GM06990 (cell line): ENCODE measurements at places on chromosomes 11 and 22.

DNA sequence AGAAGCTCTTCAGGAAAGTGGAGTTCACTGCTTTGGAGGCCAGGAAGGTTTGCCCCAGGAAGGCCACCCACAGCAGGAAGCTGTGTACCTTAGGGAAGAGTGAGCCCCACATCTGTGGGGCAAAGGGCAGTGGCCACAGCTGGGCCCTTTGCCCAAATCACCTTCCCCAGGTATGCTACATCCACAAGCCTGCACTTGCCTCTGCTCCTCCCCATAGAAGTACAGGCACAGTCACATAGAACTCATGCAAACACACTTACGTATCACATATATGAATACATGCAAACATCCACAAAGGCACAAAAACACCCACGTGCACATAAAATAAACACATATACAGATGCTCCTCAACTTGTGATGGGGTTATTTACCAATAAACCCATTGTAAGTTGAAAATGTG is 2.1 kb downstream of the TRIM29 start:
- no peak for DNase-seq

DNA sequence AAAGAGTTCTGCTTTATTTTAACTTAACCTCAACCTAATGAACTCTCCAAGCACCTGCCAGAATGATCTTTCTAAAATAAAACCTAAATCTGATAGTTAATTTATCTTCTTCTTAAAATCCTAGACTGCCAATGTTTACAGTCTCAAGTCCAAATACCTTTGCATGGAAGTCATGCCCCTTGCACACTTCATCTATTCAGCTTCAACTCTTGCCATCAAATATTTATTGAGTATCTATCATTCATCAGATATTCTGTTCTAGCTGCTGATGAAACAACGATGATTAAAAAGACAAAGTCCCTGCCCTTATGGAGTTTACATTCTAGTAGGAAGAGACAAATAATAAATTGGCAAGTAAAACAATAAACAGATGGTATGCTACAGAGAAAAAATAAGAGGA is 101.7 kb downstream of the APOL5 start:
- DNase-seq = no peak

GRCh38 chr11:96758957-96759356 is 369.1 kb downstream of the JRKL start:
- no peak for DNase-seq

- DNase-seq = no peak
These were observed 6.2 kb downstream of the TANGO2 start for GRCh38 chr22:20026996-20027601.

DNA sequence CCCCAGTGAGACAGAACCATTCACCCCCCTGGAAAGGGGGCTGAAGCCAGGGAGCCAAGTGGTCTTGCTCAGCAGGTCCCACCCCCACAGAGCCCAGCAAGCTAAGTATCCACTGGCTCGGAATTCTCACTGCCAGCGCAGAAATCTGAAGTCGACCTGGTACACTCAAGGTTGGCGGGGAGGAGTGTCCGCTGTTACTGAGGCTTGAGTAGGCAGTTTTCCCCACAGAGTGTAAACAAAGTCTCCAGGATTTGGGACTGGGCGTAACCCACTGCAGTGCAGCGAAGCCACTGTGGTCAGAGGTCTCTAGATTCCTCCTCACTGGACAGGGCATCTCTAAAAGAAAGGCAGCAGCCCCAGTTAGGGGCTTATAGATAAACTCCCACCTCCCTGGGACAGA is 10.0 kb downstream of the PATE1 start:
- no peak for DNase-seq

DNA sequence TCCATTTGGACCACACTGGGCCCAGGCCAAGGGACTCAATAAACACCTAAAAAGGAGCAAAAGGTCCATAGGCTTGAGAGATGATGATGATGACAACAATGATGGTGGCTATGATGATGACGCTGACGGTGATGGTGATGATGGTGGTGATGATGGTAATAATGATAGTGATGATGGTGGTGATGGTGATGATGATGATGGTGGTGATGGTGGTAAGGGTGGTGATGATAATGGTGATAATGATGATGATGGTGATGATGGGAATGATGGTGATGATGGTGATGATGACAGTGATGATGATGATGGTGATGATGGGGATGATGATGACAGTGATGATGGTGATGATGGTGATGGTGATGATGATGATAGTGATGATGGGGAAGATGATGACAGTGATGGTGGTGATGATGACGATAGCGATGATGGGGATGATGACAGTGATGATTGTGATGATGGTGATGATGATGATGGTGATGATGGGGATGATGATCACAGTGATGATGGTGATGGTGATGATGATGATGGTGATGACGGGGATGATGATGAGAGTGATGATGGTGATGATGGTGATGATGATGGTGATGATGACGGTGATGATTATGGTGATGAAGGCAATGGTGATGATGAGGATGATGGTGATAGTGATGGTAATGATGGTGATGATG is 7.1 kb upstream of the RASD2 start:
- no peak for DNase-seq

DNA sequence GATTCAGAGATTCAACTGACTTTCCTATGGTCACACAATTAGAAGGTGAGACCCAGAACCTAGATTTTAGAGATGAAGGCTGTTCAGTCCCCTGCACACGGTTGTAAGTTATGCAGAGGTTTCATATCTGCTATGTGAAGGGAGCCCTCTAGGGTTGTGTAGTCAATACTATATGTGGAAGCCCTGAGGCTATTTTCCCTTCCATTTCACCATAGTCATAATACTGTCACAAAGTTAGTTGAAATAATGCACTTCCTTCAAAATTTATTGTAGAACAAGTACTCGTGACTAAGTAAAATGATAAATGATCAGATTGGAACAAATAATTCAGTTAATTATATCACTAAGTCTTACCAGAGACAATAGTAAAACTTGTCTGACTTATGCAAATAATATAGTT is 48.8 kb downstream of the ENDOD1 start:
- no peak for DNase-seq

DNA sequence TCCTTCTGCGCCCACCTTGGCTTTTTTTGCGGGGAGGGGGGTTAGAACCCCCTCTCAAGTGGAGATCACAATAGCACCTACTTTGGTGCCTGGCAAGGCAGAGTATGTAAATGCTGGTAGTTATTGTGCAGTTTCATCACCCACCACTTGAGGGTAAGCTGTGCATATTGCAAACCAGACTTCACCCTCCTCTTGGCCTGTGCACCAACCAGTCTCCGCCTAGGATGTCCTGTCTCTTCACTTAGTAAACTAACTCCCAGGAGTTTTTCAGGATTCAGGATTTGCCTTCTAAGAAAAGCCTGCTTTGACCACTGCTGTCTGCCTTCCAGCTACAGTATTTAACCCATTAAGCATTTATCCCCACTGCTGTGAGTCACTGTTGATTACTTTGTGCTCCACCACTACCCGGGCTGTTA is 2.0 kb upstream of the UBXN1 start:
- no peak for DNase-seq

- DNase-seq = no peak
These were observed 6.3 kb downstream of the C22orf31 start for GRCh38 chr22:29055192-29055830.

GRCh38 chr11:113334183-113334582 is 19.8 kb downstream of the TTC12 start:
- DNase-seq = no peak

GRCh38 chr11:77038825-77039326 is 4.7 kb downstream of the B3GNT6 start:
- peak; percentile 23 for DNase-seq

DNA sequence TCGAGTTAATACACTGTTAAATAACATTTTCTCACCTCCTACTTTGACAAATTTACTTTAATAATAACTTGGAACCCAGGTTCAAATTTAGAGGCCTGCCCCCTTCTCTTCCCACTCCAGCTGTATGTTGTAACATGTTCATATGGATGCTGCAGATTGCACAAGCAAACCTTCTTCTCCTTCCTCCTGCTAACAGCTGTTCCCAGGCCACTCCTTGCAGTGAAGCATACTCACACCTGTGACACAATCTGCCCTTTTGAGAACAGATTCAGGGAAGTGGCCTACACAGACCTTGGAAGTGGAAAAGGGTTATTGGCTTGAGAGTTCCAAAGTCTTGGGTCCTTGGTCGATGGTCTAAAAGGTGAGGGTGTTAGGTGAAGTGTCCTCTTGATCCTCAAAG is 131.9 kb downstream of the TEAD1 start:
- DNase-seq = no peak

GRCh38 chr11:122096272-122097112 is 19.5 kb downstream of the BLID start:
- DNase-seq = no peak

DNA sequence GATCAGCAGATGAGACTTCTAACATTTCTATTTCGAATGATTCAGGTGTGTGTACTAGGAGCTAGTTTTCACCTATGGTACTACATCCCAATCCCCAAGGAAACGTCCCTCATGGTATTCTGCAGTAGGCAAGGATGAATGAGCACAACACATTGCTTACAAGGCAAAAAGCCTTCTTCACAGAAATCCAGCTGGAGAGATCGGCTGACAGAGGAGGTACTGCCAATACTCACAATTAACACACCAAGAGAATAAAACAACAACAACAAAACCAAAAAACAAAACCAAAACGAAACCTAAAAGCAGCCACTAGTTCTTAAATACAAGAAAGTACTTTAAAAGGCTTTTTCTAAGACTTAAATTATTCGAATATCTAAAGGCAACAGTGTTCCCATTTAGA is 101.4 kb downstream of the PICALM start:
- DNase-seq = no peak

DNA sequence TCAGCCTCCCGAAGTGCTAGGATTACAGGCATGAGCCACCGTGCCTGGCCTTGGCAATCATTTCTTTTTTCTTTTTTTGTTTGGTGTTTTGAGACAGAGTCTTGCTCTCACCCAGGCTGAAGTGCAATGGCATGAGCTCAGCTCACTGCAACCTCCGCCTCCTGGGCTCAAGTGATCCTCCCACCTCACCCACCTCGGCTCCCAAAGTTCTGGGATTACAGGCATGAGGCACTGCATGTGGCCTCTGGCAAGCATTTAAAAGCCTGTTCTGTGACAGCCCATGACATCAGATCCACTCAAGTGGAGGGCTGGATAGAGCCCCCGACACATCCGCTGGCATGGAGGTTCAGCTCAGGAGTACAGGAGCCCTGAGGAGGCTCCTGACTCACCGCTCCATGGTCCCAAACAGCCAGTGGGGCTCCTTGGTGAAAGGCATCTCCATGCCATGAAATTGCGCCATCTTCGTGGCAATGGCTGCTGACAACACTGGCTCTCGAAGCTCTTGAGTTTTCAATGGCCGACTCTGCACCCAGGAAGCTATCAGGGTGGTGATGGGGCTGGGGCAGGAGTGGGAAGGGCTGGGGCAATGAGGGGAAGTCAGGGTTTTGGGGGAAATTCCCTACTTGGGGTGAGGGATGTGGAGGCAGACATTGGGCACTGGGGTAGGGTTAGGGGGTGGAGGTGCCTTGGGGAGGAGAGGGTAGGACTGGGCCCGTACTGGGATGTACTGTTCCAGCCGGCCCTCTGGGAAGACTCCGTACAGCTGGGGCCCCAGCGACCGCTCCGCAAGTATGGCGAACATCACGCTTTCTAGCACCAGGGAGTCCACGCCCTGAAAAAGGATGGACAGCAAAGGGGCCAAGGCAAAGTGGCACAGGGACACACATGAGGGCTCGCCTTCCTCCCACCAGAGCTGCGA is 1.4 kb downstream of the CHKB start:
- no peak for DNase-seq

GRCh38 chr22:26847046-26847445 is 189.7 kb downstream of the MIAT start:
- DNase-seq = no peak

DNA sequence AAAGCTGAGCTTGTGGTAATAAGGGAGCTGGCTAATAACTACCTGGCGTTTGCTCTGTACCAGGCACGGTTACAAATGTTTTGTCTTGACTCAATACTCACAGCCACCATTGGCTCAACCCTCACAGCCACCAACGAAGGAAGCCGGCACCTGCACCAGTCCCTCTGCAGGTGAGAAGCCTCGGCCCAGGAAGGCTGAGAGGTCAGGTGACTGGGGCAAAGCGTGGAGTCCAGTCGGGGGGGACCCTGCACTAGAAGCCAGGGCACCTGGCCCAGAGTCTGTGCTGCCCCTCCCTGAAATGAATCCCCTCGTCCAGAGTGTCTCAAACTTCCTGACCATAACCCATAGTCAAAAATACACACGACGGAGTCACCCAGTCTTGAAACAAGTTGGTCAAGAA is 90.1 kb downstream of the PHF21B start:
- no peak for DNase-seq

GRCh38 chr22:19287889-19288288 is 3.6 kb downstream of the CLTCL1 start:
- no peak for DNase-seq

DNA sequence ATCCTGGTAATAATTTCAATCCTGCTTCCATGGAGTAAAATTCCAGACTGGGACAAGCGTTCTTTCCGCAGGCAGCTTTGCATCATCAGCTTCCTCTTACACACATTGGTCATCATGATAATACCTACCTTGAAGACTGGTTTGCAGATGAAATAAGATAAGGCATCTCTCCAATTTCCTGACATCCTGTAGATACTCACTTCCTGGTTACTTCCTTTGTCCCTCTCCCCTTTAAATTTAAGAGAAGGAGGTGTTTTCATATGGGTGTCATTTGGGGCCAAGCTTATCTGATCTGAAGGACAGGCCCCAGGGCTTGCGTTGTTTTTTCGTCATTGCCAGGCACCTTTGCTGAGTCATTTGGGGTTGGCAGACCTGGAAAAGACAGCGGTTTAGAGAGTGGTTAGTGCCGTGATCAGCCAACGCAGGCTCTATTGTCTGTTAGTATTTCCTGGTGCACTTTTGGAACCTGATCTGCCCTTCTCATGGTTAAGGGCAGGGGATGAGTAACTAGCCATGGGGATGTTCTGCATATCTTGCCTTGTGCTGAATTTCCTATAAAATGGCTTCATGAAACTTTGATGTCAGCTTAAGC is 24.1 kb downstream of the GRAMD1B start:
- no peak for DNase-seq
